DMS53 (cell line): ENCODE measurements at places on chromosomes 12 and 14.

DNA sequence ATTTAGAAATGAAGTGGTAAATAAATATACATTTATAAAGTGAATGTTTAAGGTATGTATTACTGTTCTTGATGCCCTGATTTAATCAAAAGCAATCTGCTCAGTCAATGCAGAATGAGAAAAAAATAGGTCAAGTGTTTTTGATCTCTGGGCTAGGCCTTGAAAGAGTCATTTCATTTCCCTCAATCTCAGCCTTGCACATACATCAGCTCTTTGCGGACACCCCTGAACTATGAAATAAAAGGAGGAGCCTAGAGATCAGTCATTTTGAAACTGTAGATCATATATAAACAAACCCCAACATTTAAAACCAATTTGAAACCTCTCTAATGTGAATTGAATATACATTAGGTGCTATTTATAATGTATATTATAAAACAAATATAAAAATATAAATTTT is 42.5 kb downstream of the ATG2B start:
- no peak for DNase-seq

GRCh38 chr12:52440821-52441319 is 6.7 kb upstream of the KRT75 start:
- no peak for DNase-seq

DNA sequence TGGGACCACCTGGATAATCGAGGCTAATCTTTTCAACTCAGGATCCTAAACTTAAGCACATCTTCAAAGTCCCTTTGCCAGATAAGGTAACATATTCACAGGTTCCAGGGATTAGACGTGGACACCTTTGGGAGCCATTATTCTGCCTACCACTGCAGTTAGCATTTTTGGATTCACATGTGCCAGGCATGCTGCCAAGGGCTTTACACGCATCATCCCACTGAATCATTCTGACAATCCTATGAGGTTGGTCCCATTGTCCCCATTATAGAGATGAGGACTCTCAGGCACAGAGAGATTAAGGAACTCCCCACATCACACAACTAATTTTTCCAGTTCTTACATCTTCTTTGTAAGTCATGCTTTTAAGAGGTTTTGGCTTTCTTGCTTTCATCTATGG is 34.5 kb downstream of the RTN1 start:
- no peak for DNase-seq

DNA sequence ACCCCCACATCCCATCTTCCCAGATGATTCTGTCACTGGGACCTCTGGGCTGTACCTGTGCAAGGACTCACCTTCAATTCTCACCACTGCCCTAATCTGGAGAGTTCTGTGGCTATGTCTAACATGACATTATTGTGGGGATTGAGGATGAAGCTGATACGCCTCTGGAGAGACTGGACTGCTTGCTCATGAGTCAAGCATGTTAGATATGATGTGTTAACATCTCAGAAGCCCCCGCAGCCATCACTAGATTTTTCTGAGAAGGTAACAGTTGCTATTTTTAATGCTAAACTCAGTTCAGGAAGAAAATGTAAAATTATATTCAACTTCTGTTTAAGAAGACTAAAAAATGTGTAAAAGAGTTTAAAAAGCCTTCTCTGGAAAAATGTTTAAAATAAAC is 25.7 kb downstream of the JKAMP start:
- no peak for DNase-seq

DNA sequence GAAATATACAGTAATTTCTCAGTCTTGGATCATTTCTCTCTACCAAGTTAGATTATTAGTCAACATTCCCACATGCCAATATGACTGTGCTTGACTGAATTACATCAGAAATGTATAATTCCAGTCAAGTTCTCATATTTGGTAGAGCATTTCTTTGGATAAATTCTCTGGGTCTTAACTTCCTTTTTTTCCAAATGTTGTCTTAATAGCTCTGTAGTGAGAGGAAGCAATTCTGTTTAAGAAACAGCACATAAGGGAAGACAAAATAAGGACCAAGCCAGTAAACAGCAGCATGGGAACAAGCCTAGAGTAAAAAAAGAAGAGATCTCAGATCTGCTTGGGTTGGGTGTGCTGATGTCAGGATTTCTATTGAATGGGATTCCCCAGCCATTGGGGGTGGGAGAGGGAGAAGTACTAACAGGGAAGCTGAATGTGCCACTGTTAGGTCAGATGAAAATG is 14.2 kb upstream of the DYRK2 start:
- DNase-seq = no peak

GRCh38 chr14:102690509-102691286 is 86.6 kb upstream of the TRAF3 start:
- peak; percentile 11 for DNase-seq

DNA sequence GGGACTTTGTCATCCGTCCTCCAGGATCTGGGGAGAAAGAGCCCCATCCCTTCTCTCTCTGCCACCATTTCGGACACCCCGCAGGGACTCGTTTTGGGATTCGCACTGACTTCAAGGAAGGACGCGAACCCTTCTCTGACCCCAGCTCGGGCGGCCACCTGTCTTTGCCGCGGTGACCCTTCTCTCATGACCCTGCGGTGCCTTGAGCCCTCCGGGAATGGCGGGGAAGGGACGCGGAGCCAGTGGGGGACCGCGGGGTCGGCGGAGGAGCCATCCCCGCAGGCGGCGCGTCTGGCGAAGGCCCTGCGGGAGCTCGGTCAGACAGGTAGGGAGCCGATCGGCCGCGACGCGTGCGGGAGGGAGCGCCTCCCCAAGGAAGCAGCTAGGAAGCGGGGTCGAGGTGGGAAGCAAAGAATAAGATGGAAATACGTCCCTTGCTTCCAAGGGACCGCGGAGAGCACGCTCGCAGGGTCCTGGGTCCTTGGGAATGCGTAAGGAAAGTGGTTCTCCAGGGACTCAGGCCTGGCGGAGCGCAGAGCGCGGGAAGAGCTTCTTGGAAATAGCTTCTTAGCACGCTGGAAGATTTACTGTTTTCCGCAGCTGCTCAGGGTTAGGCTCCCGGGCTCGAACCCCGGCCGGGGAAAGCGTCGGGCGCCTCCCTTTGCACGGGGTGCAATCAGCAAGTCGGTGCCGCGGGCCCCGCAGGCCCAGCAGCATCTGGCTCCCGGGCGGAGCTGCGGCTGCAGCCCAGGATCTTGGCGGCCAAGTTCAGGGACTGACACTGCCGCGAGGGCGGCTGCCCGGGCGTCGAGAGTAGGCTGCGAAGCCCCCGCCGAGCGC is 457 bp downstream of the SOCS2 start:
- DNase-seq = peak; percentile 42

GRCh38 chr12:109999983-110000505 is 814 bp downstream of the ANKRD13A start:
- DNase-seq = peak; percentile 60

DNA sequence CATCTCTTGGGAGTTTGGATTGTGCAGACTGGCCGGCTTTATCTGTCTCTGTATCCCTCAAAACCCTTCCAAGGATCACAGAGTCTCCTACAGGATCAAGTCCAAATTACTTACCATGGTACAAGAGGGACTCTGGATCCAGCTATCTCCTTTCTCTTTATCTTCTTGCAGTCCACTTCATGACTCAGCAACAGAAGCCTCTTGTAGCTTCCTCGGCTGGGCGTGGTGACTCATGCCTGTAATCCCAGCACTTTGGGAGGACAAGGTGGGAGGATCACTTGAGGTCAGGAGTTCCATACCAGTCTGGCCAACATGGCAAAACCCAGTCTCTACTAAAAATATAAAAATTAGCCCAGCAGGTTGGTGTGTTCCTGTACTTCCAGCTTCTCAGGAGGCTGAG is 189.7 kb downstream of the BCAT1 start:
- DNase-seq = peak; percentile 84

DNA sequence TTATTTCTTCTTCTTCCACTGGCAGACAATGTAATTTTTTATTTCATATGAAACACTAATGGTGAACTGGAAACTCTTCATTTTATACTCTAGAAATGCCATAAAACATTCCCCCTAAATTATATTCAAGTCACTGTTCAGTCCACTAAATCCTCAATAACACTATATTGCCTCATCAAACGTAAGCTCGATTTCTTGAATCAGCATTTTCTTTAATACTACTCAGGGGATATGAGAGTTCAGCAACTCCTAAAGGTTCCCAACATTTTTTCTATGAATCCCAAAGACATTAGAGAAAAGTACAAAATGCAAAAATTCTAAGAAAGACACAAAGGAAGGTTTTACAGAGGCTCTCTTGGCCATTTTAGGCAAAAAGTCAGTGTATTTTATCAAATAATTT is 59.3 kb downstream of the PRICKLE1 start:
- no peak for DNase-seq

GRCh38 chr14:99350751-99351150 is 78.8 kb upstream of the BCL11B start:
- no peak for DNase-seq

- no peak for DNase-seq
These were observed 14.6 kb downstream of the PCNX4 start for GRCh38 chr14:60106339-60106738.

- DNase-seq = peak; percentile 70
These were observed 605.5 kb upstream of the USP15 start for GRCh38 chr12:61654698-61655097.

DNA sequence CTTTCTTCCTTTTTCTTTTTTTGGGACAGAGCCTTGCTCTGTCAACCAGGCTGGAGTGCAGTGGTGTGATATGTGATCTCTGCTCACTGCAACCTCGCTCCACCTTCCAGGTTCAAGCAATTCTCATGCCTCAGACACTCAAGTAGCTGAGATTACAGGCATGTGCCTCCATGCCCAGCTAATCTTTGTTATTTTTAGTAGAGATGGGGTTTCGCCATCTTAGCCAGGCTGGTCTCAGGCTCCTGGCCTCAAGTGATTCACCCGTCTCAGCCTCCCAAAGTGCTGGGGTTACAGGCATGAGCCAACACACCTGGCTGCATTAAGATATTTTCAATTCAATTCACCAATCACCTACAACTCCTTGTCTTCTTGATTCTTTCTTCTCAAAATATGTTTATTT is 1046.5 kb downstream of the GALC start:
- DNase-seq = no peak

DNA sequence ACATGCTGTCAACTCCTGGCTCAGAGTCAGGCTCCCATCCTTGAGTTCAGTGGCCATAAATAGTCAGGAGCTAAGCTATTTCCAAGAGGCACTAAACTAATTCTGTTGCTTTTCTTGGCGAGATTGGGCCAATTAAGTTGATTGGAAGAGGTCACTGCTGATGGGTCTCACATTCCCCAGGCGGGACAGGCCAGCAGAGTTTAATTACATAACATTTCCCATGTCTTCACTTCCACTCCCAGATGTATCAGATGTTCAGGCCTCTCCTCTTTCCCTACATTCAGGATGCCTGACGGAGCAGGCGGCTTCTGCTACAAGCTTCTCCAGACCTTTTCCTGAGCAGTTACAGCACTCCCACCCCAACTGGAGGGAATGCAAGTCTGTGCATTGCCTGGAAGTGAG is 5.3 kb downstream of the NTF3 start:
- DNase-seq = no peak

GRCh38 chr14:63993992-63994391 is 141.2 kb downstream of the SYNE2 start:
- DNase-seq = no peak

DNA sequence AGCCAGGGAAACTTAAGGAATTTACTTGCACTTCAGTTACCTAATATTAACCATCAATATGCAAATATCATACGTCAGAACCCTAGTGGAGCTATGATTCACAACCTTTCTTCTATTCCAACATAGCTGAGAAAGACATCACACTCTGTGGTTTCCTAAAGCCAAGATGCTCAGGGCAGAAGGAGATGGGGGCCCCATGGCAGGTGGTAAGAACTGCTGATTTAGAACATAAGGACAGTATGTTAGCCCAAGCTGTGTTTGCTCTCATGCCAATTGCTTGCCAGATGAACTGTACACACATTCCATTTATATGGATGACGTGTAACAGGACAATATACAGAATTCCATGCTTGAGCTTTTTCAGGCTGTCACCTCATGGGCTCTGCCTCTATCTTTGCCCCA is 34.6 kb downstream of the HECTD4 start:
- DNase-seq = no peak

DNA sequence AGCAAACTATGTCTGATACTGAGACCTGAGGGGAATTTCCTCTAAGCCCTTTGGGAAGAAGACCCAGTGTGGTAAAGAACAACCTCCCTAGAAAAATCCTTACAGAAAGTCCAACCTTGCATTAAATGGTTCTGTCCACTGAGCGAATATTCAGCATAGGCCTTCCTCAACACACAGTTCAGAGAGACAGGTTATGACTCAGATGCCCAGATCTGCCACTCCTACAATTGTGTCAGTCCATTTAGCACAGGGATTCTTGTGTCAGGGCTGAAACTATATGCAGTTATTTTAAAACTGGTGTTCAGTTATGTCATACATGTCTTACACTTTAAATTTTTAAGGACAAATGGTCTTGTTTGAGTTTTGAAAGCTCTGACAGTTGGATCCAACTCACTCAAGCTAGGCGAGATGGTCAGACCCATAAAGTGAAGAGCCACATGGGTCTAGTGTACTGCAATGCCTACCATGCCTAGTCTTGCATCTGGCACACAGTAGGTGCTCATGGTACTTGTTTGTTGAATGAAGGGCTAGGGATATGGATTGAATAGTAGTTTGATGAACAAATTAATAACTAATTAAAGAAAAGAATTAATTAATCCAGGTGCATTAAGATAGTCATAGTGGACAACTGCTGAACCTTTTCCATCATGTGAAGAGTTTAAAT is 207.5 kb upstream of the PWP1 start:
- DNase-seq = no peak

- DNase-seq = no peak
These were observed 14.0 kb upstream of the LYZ start for GRCh38 chr12:69334158-69334557.

DNA sequence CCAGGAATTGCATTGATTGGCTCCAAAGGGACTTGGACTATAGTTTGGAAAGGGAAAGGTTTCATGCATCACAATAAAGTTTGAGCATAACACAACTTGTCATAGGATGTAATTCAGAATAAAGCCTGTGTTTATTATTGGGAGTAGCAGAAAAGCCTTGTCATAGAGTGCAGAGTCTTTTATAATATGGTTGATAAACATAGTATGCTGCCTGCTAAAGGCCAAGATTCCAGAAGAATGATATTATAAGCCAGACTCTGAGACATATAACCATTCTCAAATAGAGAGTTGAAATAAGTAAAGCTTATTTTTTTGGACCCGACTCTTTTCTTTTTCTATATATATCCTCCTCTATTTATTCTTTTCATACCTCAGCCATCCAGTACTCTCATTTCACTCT is 207.3 kb downstream of the LRIG3 start:
- no peak for DNase-seq

- DNase-seq = peak; percentile 100
These were observed 2.5 kb downstream of the C12orf57 start for GRCh38 chr12:6946033-6946919.
